Cortex of kidney (tissue), 1 donor: ENCODE measurements at places on chromosomes 13 and 19.

DNA sequence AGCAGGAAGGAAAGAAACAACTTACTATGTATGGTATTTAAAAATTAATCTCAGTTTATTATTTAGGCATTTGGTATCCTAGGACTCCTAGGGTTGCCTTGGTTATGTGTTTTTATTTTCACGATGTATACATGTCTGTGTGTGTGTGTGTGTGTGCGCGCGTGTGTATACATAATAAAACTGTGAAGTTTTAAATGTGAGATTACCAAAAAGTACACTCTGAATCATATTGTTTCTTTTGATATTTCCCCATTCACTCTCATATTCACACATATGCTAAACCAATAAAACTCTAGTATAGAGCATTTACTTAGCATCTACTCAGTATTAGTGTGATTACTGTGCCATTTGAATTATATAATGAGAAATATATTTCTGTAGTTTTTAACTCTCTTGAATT, 30.8 kb upstream of the NDFIP2 start:
- DNase-seq: no peak

GRCh38 chr19:14361824-14362223, 19.4 kb upstream of the ADGRE5 start:
- DNase-seq: no peak

DNA sequence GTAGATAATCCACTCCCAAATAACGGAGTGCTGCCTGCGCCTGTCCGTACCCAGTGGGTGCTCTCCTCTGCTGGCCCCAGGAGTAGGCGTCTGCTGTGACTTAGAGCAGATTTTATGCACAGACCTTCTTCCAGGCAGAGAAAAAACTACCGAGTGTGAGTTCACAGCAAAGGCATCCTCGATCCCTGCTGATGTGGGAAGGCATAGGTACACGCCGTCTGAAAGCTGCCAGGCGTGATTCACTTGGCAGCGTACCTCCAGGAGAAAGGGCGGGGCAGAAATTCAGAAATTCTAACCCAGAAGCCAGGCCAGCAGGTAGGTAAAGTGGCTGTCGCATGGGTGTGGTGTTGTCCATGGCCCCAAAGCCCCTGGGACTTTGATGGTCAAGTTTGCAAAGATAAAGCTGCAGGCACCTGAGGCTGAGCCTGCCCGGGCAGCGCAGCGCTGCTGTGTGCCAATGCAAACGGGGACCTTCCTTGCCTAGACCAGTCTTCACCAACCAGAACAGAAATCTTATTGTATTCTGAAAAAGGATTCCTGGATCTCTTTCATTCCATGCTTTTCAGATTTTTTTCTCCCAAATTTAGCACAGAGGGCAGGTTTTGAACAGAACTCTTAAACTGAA, 36.3 kb downstream of the COL4A2 start:
- no peak for DNase-seq

DNA sequence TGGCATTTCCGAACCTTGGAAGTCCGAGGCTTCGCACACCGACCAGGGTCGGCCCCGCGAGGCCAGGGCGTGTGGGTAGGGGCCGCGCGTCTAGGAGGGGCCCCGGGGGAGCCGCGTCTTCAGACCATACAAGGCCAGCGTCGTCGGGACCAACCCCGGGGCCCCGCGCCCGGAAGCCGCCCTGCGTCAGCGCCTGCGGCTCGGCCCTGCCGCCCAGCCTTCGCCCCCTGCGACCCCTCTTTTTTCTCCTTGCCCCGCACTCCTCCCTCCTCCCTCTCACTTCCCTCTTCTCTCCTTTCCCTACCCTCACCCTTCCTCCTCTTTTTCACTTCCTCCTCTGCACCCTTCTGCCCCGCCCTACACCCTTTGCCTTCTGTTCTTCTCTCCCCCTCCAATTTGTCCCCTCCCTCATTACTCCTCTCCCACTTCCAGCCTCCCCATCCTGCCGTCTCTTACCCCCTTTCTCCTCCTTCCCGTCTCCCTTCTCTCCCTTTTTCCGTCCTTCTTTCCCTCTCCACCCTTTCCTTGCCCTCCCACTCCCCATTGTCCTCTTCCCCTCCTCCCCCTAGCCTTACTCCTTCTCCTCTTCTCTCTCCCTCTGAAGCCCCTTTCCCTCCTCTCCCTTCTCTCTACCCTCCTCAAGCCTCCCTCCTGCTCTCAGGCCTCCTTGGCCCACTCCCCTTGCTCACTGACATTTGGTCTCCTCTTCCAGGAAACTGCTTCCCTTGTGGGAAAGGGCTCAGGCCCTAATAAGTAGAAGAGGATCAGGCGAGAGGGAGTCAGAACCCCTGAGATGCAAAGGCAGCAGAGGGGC, 2.2 kb upstream of the PLEKHG2 start:
- no peak for DNase-seq

GRCh38 chr13:103195762-103196161, 129.5 kb upstream of the SLC10A2 start:
- DNase-seq: no peak

GRCh38 chr19:53156850-53157249, 2.0 kb downstream of the ZNF347 start:
- DNase-seq: no peak

GRCh38 chr13:19597523-19597922, 35.9 kb upstream of the MPHOSPH8 start:
- no peak for DNase-seq

- no peak for DNase-seq
Measured at GRCh38 chr19:49497789-49498103, 1.5 kb downstream of the RPS11 start.

- DNase-seq: no peak
Measured at GRCh38 chr13:30796132-30796572, 60.8 kb downstream of the ALOX5AP start.

- no peak for DNase-seq
Measured at GRCh38 chr13:23899555-23899954, 2.3 kb upstream of the C1QTNF9B start.
